B cell (primary cell): ENCODE measurements at places on chromosomes 3 and 15. TPM values are rescaled to one million over a fixed set of nuclear protein-coding genes. Genes with fewer than 3 reads are reported as not detected.

The SNRPN gene
- total RNA-seq, result 83.6 and 87.5 TPM in 2 replicates

The TOPAZ1 gene
- total RNA-seq, result not detected in 2 replicates

The TMEM207 gene
- total RNA-seq, result not detected in 2 replicates

The GUCA1C gene
- not detected in 2 replicates for total RNA-seq

The DAZL gene
- total RNA-seq, result 0.27 TPM in 1 of 2 replicates, not detected in the other

The WDR93 gene
- total RNA-seq, result 0.12 and 0.29 TPM in 2 replicates

The RARRES1 gene
- total RNA-seq, result not detected in 2 replicates

The SHQ1 gene
- 30.6 and 32.0 TPM in 2 replicates for total RNA-seq

The SAMMSON gene
- total RNA-seq, result not detected in 2 replicates

The ZBTB47 gene
- total RNA-seq, result 1.6 TPM in 2 replicates

The KCTD6 gene
- total RNA-seq, result 14.6 and 16.8 TPM in 2 replicates

The SMAD6 gene
- 0.22 and 0.37 TPM in 2 replicates for total RNA-seq

The ITIH1 gene
- total RNA-seq, result 0.53 TPM in 1 of 2 replicates, not detected in the other
